ENCODE measurements at places on chromosomes 6 and 20. TPM values are rescaled to one million over a fixed set of nuclear protein-coding genes. Genes with fewer than 3 reads are reported as not detected.

DNA sequence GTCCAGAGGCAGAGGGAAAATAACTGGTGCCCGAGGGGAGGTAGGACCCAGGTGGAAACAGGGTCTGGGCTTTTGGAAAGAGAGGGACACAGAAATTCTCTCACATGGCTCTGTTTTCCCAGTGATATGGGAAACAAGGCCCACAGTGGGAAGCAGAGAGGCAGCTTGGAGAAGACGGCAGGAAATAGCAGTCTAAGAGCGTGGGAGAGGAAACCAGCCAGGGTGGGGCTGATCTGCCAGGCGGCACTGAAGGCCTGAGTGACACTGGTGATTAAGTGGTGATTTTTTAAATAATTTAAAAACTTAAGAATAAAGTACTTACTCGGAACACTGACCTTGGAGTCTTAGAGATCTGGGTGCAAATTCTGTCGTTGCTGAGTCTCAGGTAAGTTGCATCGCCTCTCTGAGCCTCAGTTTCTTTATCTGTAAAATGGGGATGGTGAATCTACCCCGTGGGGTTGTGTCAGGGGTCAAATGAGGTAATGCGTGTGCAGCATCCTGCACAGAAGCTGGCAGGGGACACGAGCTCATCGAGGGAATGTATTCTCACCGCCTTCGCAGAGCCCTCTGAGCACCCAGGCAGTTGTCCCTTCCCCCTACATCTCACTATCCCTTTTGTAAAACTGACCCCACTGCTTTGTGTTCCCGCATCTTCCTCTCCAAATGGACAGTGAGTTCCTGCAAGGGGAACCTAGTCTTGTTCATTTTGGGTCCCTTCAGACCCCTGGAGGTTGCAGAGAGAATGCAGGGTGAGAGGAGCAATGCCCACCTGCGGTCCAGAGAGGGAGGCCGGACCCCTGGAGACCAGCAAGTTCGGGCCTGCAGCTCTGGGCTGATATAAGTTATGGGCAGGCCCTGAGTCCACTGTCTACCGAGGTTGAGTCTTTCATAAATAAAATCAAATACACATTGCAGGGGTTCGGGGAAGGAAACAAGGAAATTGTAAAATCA lies 228.6 kb upstream of the PMEPA1 start:
- DNase-seq, result no peak

DNA sequence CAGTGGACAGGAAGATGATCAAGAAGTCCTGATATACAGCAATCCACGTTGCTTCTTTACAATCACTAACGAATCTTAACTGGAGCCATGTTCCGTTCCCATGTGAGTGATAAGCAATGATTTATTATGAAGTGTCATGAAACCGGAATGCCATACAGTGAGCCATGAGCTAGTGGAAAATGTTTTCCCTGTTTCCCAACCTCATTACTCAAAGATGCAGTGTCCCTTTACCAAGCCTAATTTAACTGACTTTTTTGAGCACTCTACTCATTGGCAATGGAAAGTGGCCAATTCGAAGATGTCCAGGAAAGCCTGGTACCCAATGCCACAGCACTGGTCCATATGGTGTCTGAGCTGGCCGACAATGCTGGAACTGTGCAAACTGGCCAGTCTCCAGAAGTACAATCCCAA lies 148.3 kb downstream of the ZNF217 start:
- no peak for DNase-seq

DNA sequence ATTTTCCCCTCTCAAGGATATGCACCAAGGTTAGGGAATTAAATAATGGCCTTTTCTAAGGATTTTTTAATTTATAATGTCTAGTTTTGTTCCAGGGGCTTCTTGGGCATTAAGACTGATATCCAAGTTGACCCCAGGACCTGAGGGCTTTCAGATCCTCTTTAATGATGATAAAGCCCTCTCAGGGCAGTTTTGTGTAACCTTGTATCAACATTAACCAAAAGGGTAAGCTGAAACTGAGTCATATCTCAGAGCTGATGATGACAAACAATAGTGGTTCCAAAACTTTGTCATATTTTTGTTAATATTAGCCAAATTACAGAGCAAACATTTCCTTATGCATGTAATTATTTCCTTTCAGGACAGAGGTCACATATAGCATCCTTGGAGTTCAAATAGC lies 309.4 kb upstream of the MAN1A1 start:
- DNase-seq, result no peak

The KCNQ5 gene
- total RNA-seq, result 29.1 TPM

- DNase-seq, result no peak
These were observed 42.5 kb downstream of the EYA2 start for GRCh38 chr20:46937157-46937523.

GRCh38 chr6:27066802-27067201 lies 180.7 kb upstream of the PRSS16 start:
- no peak for DNase-seq

- DNase-seq, result peak; percentile 88
These were observed 90.5 kb downstream of the GRM4 start for GRCh38 chr6:34055223-34055933.

The HCK gene
- 16.9 TPM for total RNA-seq

The RIMS1 gene
- not detected for total RNA-seq

The OR12D1 gene
- not detected for total RNA-seq

The FRS3 gene
- 9.5 TPM for total RNA-seq

DNA sequence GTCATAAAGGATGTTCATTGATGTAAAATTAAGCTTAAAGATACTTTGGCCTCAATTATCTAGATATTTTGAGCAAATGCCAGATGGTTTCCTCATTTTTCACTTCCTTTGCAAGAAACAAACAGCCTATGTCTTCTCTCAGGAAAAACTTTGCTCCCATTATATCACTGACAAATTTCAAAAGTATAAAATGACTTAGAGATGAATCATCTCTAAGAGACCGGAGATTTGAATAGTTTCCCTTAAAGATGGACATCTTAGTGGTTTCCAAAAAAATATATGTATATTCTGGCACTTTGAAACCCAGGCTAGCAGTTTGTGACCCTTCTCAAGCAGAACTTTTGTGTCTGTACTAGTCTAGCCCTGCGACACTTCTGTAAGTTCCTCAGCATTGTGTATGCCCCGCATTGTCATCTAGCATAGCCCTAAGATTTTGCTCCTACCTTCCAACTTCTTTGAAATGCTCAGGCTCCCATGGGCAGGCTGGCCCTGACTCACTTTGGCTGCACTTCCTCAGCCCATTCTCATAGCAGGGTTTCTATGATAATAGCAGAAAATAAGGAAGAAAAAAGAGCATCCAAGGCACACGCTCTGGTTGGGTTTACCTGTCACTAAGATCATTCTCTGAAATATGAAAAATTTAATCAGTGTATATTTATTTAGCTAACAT lies 25.7 kb upstream of the POU3F2 start:
- no peak for DNase-seq

The GRIK2 gene
- 0.07 TPM for total RNA-seq

Measured in Karpas-422 (cell line).